ENCODE measurements at places on chromosomes 2 and 18. TPM values are rescaled to one million over a fixed set of nuclear protein-coding genes. Genes with fewer than 3 reads are reported as not detected.

DNA sequence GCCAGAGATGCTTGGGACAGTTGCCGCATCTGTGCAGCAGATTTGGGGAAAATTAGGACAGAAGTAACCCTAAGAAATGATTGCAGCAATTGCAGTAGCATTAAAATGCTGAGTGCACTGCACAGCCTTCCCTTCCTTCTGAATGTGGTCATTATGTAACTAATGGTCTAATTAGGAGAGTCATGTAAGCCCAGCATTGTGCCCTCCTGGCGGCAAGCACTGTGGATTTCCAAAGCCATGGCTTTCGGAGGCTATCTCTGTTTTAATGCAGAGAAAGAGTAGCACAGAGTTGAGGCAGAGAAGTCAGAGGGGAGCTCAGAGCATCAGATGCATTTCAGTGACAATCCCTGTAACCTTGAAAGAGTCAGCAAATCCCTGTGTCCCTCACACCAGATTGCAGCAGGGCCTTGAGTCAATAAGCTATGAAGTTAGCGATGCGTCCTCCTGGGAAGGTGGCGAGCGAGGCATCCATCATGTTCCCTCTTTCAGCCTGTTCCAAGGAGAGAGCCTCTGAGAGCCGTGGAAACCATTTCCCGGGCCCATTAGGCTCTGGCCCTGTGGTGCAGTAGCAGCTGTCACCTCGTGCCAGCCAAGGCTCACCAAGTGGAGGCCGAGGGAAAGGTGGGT lies 307.2 kb downstream of the FBXO15 start:
- no peak for DNase-seq

The DSC2 gene
- total RNA-seq: 78.3 TPM

The MC2R gene
- total RNA-seq: not detected

DNA sequence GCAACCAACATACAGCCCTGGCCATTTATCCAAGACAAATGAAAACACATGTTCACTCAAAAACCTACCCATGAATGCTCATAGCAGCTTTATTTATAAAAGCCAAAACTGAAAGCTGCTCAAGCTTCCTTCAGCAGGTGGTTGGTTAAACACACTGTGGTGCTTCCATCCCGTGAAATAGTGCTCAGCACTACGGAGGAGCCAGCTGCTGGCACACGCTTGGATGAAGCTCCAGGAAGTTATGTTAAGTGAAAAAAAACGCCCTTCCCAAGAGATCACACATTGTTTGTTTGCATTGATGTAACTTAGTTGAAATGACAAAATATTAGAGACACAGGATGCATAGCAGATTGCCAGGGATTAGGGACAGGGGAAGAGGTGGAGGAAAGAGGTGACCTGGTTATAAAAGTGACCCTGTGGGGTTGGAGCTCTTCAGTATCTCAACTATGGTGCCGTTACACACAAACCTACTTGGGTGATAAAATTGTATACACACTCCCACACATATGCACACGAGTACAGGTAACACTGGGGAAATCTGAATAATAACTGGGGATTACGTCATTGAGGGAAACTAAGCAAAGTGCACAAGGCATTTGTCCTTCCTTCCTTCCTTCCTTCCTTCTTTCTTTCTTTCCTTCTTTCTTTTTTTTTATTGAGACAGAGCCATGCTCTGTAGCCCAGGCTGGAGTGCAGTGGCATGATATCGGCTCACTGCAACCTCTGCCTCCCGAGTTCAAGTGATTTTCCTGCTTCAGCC lies 6.2 kb upstream of the ALPG start:
- DNase-seq: no peak

DNA sequence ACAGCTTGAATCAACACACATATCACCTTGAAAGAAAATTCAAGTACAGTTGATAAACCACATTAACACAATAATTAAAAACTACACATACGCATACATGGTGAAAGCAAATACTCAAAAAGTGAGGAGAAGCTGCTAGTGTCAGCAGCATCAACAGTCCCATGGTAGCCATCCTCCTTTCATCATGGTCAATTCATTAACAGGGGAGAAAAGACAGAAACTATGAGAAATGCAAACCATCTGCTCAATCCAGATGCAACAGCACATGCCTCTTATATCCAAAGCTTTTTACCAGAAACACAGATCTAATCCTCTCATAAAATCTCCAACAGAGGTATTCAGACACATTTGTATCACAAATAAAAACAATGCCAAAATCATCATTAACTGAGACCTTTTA lies 81.9 kb upstream of the CHRNA1 start:
- no peak for DNase-seq

- DNase-seq: no peak
These were observed 2.4 kb downstream of the CYP27C1 start for GRCh38 chr2:127217470-127218325.

DNA sequence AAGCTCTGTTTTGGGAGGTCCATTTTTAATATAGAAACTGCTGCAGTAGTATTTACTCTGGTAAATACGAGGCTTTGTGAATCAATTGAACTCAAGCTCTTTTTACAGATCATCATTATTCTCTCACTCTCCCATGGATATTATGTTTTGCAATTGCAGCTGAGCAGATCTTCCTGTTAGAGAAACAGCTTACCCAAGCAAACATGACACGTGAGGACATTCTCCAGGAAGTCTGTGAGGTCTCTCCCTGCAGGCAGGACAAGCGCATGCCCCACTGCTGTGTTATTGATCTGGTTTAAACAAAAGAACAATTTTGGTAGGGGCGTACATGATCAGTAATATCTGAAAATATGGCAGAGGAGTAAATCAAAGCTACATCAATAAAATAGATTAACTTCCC lies 72.1 kb downstream of the COL6A3 start:
- no peak for DNase-seq

The ATL2 gene
- total RNA-seq: 53.5 TPM

DNA sequence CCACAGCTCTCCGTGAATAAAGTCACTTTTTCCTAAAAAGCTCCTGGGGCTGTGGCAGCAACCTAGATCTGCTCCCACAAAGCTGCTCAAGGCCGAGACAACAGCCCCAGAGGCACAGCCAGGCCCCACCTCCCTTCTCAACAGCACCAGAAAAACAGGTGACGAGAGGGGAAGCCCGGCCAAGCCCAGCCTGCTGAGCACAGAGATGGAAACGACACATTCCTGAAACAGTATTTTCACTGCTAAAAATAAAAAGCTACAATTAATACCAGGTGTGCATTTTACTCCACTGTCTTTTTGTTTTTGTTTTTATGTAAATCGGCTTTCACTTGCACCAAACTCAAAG lies 199.3 kb downstream of the HDAC4 start:
- no peak for DNase-seq

GRCh38 chr2:177466337-177467195 lies 74.0 kb downstream of the AGPS start:
- DNase-seq: no peak

DNA sequence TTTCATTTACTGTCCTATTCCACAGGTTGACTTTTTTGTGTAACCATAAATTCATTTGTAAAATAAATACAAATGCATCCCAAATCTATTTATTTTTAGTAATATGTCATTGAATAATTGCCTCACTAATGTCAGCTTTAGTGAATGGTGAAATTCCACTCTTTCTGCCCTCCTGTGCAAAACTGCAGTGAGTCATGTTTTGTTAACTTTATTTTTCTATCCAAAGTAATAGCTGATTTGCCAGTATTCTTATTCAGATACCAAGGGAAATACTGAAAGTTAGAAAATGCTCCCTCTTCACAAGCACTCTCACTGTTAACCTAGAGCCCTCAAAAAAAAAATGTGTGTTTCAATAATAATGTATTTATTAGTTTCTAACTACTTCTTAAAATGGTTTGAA lies 322.8 kb downstream of the RIT2 start:
- DNase-seq: no peak

DNA sequence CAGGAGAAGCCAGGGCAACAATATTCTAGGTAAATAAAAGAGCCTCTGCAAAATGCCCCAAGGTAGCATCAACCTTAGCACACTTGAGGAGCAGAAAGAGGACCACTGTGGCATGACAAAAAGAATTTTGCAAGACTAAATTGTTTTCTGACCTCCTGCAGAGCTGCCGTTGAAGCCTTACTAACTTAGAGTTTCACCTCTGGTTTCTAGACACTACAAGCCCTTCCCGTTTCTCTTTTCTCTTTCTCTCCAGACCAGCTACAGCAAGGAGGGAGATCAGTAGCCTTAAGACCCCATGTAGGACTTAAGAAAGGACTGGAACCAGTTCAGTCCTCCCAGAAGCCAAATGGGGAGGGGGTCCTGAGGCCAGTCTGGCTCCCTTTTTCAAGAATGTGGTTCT lies 73.3 kb upstream of the SP3 start:
- no peak for DNase-seq

The SALL3 gene
- not detected for total RNA-seq

The ANTXR1 gene
- 77.7 TPM for total RNA-seq

- DNase-seq: no peak
These were observed 228.6 kb upstream of the STK17B start for GRCh38 chr2:196399722-196400691.

GRCh38 chr18:11851806-11852337 lies 659 bp downstream of the CHMP1B start:
- peak; percentile 57 for DNase-seq

DNA sequence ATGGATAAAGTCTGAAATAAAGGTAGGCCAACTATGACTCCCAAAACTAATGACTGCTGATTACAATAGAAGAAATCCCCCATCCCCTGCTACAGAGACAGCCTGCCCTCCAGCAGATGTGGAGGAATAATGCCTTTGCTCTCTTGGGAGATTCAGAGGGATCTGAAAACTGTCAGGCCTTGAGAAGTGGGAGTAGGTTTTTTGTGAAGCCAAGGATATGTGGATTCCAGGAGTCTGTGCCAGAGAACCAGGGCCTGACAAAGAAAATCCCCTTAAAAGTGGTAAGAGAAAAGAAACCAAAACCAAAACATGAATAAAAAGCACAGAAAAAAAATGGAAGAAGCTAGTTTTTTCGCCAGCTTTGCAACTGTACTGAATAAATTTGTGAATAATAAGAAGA lies 397.6 kb downstream of the ZNF521 start:
- DNase-seq: no peak

GRCh38 chr2:186925514-186925913 lies 76.5 kb upstream of the ZSWIM2 start:
- no peak for DNase-seq

The CRYGB gene
- total RNA-seq: not detected

The SPHKAP gene
- 0.22 TPM for total RNA-seq

The MOCOS gene
- total RNA-seq: 3.3 TPM

GRCh38 chr2:19874726-19875125 lies 27.1 kb downstream of the TTC32 start:
- DNase-seq: no peak

DNA sequence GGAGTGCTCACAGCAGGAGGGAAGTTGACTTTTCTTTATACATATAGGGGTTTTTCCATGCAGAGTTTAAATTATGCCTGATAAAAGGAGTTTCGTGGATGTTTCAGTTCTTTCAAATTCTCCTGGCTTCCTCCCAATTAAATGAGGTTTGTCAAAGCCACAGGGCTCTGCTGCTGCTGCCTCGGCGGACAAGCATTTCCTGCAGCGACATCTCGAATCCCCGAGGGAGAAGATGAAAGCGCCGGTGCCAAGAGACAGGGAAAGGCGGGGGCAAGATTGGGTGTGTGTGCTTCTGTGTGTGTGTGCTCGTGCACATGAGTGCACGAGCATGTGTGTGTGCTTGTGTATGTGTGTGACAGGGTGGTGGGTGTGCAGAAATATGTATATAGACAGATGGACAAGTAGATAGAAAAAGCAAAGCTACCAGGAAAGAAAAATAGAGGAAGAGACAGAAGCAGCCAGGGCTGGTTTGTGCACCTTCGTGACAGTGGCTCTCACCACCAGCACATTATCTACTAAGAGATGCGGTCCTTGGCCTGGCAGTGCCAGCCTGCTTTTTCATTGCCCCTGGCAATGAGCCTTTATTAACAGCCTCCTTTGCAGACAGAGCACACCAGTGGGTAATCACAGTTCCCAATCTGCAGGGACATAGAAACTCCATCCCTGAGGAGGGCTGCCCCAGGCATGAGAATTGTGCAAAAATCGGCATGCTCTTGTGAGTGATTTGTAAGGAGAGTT lies 76.2 kb downstream of the CDK15 start:
- DNase-seq: no peak

The TLX2 gene
- 0.51 TPM for total RNA-seq

- DNase-seq: peak; percentile 17
These were observed 34.4 kb upstream of the TRAPPC8 start for GRCh38 chr18:31977270-31977872.

The INSIG2 gene
- 27.8 TPM for total RNA-seq

The LONRF2 gene
- total RNA-seq: 0.67 TPM

DNA sequence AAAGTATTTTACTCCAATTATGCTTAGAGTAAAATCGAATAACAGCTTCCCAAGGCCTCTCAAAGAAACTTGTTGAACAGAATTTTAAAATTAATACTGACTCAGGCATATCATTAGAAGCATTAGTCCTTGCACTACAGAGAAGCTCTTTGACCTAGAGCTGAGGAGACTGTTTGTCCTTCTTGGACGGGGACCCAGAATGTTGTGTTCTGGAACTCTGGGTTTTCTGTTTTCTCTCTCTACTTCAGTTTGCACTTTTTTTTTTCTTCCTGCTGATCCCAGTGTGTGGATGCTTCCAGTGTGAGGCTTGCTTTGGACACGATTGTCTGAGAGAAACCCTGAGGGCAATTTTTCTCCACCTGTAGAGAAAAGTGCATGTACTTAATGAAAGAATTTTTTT lies 847.6 kb downstream of the SOCS6 start:
- DNase-seq: no peak

The TSPYL6 gene
- total RNA-seq: not detected

GRCh38 chr2:46589356-46589755 lies 110.0 kb downstream of the TMEM247 start:
- DNase-seq: no peak
